Activated CD4-positive, alpha-beta T cell treated with anti-CD3 and anti-CD28 coated beads for 4 hours (primary cell): ENCODE measurements at places on chromosomes 7 and 10.

GRCh38 chr7:16914771-16915170 lies 33.0 kb upstream of the AGR3 start:
- DNase-seq = no peak

GRCh38 chr7:26460351-26461085 lies 168.9 kb downstream of the SNX10 start:
- no peak for DNase-seq

- DNase-seq = no peak
These were observed 47.1 kb downstream of the SYPL1 start for GRCh38 chr7:106064771-106065574.

GRCh38 chr10:48973065-48973464 lies 33.4 kb upstream of the LRRC18 start:
- no peak for DNase-seq

GRCh38 chr7:126842451-126842850 lies 410.3 kb downstream of the GRM8 start:
- DNase-seq = no peak

DNA sequence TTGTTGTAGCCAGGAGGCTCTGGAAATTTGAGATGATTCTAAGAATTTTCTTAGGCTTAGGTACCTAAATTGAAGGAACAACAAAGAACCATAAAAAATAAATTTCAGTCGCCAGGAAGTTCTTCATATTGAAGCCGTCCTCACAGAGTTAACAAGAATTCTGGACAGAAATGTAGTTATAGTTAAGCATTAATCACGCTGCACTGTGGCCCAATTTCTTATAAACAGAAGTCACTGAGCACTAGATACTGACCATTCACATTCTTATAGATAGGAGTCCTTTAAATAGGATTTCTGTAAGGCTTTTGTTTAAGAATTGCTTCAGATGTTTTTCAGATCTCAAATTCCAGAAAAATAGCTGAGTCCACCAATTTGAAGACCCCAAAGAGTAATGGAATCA lies 256.2 kb upstream of the PITRM1 start:
- no peak for DNase-seq
